ENCODE measurements at places on chromosomes 2 and 18. TPM values are rescaled to one million over a fixed set of nuclear protein-coding genes. Genes with fewer than 3 reads are reported as not detected.

GRCh38 chr2:149561309-149561926, 26.2 kb downstream of the MMADHC start:
- DNase-seq = peak; percentile 51

GRCh38 chr2:63600881-63601460, 12.2 kb downstream of the MDH1 start:
- no peak for DNase-seq

DNA sequence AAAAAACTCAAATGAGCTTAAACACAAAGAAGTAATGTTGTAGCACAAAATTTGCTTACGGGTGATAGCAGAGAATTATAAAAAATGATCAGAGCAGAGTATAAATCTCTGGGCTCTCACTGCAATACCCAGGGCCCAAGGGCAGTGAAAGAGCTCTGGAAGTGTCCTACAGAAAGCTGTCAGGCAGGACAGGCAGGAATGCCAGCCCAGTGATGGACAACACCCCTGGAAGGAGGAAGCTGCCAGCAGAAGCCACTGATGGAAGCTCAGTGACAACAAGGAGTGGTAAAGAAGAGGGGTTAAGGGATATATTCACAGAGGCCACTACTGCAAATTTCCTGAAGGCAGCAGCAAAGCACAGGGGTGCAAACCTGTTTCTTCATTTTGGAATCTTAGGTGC, 214.9 kb downstream of the L3MBTL4 start:
- DNase-seq = no peak

- peak; percentile 60 for DNase-seq
These were observed 59.1 kb downstream of the ACSL3 start for GRCh38 chr2:222919841-222920526.

- DNase-seq = no peak
These were observed 82.8 kb downstream of the SMAD2 start for GRCh38 chr18:47847635-47848034.

DNA sequence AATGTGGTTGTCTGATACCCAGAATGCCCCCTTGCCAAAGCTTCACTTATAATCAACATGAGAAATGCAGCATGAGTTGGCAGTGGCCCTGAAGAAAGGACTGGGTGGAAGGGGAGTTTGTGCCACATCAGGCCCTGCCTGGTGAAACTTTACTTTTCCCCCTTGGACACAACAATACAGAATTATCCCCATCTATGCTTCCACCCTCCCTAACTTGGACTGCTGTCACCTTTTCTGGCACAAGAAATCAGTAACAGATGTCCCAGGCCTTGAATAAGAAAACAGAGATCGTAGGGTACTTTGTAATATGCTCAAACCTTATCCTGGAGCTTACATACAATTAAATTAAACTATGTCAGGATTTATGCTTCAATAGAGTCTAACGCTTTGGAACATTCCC, 128.9 kb upstream of the SATB2 start:
- no peak for DNase-seq

DNA sequence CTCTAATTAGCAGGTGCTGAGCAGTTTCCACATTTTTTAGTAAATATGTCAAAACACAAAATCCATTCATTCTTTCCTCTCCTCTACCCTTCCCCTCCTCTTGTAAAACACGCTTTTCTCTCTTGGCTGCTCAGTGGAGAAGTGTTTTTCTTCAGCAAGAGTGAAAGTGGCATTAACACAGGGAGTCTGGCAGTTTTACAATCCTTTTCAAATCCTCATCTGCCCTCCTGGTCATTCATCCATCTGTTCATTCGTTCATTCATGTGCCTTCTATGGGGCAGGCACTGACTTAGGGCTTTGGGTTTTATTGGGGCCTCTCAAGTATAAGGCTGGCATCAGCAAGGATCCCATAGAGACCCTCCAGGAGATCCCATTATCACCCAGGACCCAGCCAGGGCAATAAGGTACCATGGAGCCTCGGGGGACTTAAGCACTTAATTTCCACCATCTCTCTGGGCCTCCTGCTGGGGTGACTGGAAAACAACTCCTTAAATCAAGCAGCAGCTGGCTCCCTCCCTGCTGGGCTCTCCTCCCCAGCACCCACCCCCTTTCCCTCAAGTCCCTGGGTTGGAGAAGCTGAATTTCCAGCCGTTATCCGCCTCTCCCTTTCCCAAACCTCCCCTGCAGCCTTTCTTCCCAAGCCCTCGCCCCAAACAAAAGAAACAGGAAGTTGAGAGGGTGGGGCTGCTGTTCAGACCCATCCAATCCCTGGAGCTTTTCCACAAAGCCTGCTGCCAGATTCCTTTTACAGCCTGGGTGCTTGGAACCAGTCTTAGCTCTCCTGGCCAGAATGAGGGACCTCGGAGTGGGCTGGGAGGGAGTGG, 32.6 kb downstream of the MARCHF4 start:
- DNase-seq = peak; percentile 33

DNA sequence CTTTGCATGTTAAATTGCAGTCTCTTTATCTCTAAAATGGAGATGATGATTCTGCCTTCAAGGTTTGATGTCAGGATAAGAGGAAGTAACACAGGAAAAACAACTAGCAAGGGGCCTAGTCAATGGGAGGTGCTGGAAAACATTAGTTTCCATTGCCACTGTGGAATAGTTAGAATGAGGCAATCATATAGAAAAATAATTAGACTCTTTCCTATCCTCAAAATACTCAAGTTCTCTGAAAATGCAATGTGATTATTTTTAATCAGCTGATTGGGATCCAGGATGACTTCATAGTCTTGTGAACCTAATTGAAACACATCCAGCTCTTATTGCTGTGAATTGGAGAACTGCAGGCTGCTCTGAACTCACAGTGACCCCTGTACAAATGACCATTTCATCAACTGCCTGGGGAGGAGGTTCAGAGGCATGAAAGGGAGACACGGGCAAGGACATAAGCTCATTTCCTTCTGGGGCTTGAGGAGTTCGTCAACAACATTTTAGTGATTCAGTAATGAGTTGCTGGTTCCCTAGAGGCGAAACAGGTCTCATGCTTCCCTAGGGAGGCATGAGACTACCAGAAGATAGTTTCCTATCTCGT, 422.5 kb downstream of the LPIN1 start:
- peak; percentile 3 for DNase-seq

DNA sequence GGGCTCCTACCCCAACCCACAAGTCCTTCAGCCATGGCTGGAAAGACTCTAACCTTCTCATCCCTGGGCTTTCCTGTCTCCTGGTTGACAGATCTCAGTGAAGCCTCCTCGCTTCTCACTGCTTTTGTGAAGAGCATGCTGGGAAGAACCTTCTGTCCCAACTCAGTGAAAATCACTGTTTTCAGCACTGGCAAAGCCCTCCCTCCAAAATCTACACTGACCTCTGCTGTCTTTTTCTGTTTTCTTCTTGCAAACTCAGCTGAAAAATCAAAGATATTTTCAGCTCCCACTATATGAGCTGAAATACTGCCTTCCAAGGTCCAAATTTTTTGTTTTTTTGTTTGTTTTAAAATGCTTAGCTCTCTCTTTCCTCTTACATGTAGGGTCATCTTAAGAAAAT, 266.3 kb upstream of the AGAP1 start:
- no peak for DNase-seq

GRCh38 chr2:196737046-196737445, 62.4 kb downstream of the GTF3C3 start:
- DNase-seq = no peak

- no peak for DNase-seq
These were observed 222.2 kb upstream of the MEIS1 start for GRCh38 chr2:66212749-66213148.

- no peak for DNase-seq
These were observed 20.6 kb downstream of the ANTXR1 start for GRCh38 chr2:69033461-69034095.

DNA sequence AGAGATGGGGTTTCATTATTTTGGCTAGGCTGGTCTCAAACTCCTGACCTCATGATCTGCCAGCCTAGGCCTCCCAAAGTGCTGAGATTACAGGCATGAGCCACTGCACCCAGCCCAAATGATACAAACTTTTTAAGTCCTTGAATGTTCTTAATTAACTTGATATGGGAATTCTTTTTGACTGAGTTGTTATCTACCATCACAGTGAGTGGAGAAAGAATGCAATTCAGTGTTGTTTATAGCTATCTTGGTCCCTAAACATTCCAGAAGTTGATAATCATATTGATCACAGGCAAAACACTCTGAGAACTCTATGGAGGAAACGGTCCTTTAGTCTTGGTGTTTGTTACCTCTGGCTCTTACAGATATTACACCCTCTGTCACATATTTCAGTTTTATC, 1072.5 kb downstream of the SUCLG1 start:
- DNase-seq = no peak

DNA sequence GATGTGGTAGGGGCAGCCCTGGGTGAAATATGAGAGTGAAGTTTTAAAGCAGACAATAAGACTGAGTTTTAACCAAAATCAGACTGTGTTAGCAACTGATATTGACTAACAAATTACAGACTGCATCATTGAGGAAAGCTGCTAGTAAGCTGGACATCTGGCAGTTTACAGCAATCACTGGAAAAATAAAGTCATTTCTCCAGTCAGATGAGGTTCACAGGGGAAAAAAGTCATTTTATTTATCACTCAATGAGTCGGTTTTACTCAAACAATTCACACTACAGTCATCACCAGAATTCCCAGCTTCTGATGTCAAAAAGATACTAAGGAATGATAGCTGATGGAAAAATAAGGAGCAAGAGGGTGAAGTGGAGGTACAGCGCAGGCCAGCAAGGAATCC, 10.5 kb upstream of the TMEM177 start:
- no peak for DNase-seq

DNA sequence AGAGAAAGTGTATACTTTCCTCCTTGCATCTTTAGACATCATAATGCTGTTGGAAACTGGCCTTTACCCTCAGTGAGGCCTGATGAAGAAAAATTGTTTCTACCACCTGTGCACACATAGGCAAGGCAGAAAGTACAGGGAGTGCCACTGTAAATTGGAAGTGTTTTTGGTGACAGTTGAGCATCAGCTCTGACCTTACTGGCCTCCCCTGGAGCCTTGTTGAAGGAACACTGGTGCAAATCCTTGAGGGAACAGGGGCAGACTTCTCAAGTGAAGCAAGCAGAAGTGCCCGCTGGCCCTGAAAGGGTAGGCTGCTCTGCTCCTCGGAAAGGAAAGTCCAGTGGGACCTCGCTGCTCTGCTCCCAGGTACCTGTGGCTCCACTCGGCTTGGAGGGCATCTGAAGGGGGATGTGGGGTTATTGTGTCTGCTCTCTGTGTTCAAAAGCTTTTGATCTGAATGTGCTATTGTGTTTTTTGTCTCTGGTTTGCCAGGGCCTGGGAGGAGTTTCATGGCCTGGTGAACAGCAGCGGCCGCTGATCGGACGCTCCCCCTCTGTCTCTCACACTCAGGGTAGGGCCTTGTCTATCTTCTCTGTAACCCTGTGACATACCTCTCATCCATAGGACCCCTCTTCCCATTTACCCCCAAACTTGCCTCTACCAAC, 23.4 kb downstream of the EIF4E2 start:
- no peak for DNase-seq

GRCh38 chr2:120293096-120294007, 40.7 kb downstream of the RALB start:
- no peak for DNase-seq

GRCh38 chr2:166331468-166331867, 44.3 kb downstream of the SCN9A start:
- DNase-seq = no peak

DNA sequence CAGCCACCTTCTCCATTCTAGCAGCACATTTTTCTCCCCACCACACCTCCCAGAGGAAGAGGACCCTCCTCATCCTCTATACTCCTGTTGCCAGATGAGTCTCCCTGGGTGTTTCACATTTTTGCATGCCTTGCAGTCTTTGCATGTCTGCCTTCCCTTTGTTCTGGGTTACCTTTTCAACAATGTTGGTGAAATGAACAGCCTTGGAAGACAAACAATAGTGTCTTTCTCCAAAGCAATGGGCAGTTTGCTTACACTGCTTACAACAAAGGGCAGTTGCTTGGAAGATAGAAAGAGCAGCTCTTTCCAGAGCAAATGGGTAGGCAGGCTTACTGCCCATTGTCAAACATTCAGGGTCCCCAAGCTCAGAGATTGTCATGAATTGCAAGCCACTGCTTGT, 14.5 kb upstream of the SEH1L start:
- DNase-seq = no peak

GRCh38 chr18:47975701-47976100, 45.2 kb upstream of the SMAD2 start:
- no peak for DNase-seq

The WIPF1 gene
- 6.0 TPM for total RNA-seq

The RELCH gene
- total RNA-seq = 20.7 TPM

The VSNL1 gene
- total RNA-seq = 1.3 TPM

The RUFY4 gene
- not detected for total RNA-seq

The HOXD9 gene
- not detected for total RNA-seq

The CD8B2 gene
- total RNA-seq = not detected

The LYPD6B gene
- 0.37 TPM for total RNA-seq

The PKDCC gene
- 0.49 TPM for total RNA-seq

The COLEC11 gene
- total RNA-seq = not detected

The CD226 gene
- 2.6 TPM for total RNA-seq

The CD8A gene
- not detected for total RNA-seq

The TTC31 gene
- 18.1 TPM for total RNA-seq

The ST8SIA5 gene
- not detected for total RNA-seq

The MC2R gene
- not detected for total RNA-seq

All from MCF 10A (cell line).